ENCODE measurements at places on chromosomes 16 and 17.
A peak's percentile ranks its signal among the peaks of the same experiment; 100 is the strongest.

GRCh38 chr16:84917492-84917891 lies 93.8 kb downstream of the ZDHHC7 start:
- no peak for DNase-seq

DNA sequence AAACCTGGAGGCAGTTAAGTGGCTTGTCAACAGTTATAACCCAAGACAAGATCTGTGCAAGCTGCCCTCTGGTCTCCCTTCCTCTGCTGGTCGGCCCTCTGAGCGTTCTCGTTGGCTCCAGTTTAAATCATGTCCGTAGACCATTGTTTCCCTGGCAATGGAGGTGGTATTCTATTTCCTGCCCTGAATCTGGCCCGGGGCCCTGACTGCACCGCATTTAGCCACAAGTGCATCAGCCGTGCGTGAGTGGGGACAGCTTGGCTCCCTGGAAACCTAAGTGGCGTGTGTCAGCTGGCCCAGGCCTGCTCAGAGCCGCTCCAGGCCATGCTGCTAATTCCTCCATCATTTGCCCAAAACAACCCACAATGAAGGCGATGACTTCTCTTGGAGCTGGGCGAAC lies 15.0 kb upstream of the MYLK3 start:
- no peak for DNase-seq

GRCh38 chr17:44400226-44400847 lies 10.9 kb upstream of the ITGA2B start:
- DNase-seq = no peak

- no peak for DNase-seq
Measured at GRCh38 chr17:28225271-28225670, 93.7 kb upstream of the TMEM97 start.

- no peak for DNase-seq
Measured at GRCh38 chr17:44961921-44962350, 6.2 kb downstream of the C1QL1 start.

GRCh38 chr17:82922646-82923045 lies 82.8 kb upstream of the ZNF750 start:
- DNase-seq = no peak

- peak; percentile 90 for DNase-seq
Measured at GRCh38 chr17:47720754-47721533, 12.1 kb upstream of the TBX21 start.

DNA sequence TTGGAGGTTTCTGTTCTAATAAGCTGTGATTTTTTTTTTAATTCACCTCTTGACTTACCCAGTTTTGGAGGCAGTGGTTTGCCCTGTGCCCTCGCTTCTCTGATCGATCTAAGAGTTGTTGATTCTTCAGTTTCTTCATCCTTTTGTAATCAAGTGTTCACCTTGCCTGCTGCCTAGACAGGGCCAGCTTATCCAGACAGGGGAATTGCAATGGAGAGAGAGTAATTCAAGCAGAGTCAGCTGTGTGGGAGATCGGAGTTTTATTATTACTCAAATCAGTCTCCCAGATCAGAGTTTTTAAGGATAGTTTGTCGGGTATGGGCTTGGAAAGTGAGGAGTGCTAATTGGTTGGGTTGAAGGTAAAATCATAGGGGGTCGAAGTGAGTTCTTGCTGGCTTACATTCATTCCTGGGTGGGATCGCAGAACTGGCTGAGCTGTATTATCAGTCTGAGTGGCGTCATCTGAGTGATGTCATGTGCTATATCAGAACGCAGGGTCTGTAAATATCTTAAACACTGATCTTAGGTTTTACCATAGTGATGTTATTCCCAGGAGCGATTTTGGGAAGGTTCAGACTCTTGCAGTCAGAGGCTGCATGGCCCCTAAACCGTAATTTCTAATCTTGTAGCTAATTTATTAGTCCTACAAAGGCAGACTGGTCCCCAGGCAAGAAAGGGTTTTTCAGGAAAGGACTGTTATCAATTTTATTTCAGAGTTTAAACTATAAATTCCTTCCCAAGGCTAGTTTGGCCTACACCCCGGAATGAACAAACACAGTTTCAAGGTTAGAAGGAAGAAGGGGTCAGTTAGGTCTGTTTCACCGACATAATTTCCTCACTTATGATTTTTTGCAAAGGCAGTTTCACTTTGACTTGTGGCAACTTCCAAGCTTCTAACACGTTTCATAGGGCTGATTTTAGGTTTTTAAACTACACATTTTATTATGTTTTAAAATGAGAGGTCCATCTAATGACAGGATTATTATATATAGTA lies 21.5 kb upstream of the KCNJ16 start:
- no peak for DNase-seq

DNA sequence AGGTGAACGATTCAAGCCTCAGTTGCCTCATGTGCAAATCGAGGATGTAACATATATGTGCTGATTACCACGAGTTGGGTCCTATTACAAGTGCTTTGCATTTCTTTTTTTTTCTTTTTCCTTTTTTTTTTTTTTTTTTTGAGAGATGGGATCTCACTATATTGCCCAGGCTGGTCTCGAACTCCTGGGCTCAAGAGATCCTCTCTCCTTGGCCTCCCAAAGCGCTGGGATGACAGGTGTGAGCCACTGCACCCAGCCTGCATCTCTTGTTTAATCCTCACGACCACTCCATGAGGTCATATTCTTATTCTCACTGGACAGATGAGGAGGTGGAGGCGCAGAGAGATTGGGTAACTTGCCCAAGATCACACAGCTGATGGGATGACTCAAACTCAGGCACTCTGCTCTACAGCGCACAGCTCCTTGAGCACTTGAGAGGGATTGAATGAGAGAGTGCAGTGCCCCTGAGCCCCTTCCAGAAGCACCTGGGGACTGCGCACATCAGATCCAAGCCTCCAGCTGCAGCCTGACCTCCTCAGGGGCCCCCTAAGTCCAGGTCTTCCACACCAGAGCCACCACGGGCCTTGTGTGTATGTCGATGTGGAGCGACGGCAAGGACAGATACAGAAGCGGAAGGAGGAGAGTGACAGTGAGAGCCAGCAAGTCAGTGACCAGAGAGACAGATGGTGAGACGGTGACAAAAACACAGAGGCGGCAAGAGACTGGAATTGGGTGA lies 4.9 kb downstream of the STX1B start:
- DNase-seq = no peak

DNA sequence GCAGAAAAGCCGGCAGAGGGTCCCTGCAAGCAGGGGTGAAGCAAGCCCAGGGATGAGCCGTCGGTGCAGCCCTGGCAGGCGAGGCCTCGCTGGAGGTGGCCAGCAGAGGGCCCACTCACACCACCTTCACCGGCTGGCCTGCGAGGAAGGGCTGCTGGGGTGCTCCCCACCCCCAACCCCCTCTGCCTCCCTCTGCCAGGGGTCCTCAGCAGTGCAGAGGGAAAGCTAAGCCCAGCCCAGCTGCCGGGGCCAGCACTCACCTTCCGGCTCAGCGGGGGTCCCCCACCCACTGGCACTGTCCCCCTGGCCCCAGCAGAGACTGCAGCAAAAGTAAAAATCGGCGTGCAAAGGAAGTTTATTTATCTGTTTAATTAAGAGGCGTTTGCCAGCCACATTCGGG lies 113.4 kb downstream of the ENGASE start:
- no peak for DNase-seq

- DNase-seq = peak; percentile 95
Measured at GRCh38 chr17:5191541-5192417, at the start of gene ZNF594. ZNF594 (minus strand) TSS chr17:5191868; CDS start chr17:5184256, 7,612 bp downstream.

- no peak for DNase-seq
Measured at GRCh38 chr16:21610006-21610544, 10.7 kb downstream of the METTL9 start.

- peak; percentile 36 for DNase-seq
Measured at GRCh38 chr16:1678500-1679098, 520 bp downstream of the JPT2 start.

GRCh38 chr17:42706732-42707131 lies 24.4 kb downstream of the CNTNAP1 start:
- no peak for DNase-seq

DNA sequence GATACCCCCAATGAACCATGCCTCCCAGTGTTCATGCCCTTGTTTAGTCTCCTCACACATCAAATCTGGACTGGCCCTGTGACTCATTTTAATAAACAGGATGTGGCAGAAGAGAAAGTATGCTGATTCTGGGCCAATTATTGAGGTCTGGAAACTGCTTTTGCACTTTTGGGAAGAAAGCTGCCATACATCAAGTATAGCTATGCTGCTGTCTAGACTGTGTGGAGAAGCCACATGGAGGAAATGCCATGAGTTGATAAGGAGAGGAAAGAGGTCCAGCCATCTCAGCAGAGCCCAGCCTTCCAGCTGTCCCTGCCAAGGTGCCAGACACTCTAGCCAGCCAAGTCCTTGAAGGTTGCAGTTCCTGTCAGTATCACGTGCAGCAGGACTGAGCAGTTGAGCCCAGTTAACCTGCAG lies 16.7 kb downstream of the RPRML start:
- DNase-seq = no peak

- DNase-seq = no peak
Measured at GRCh38 chr17:77359236-77359635, 218.5 kb downstream of the SEC14L1 start.

DNA sequence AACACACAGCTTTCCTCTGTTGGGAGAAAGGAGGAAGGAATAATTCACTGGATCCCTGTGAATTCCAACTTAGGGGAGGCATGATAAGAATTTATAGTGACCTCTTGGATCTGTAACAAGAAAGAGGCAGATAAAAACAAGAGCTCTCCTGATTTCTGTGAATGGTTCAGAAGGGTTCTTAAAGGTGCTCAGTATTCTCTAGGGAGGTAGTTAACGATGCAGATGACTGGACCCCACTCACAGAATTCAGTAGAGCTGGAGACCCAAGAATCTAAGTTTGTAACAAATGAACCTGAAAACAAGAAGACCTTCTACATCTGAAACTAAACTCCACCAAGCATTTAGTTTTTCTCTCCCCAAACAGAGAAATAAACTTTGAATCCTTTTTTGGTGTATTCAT lies 8.6 kb downstream of the ZNRF1 start:
- no peak for DNase-seq

GRCh38 chr16:27700304-27700995 lies 150.5 kb downstream of the KATNIP start:
- DNase-seq = no peak

GRCh38 chr16:15705064-15705565 lies 55.1 kb downstream of the NDE1 start:
- no peak for DNase-seq

DNA sequence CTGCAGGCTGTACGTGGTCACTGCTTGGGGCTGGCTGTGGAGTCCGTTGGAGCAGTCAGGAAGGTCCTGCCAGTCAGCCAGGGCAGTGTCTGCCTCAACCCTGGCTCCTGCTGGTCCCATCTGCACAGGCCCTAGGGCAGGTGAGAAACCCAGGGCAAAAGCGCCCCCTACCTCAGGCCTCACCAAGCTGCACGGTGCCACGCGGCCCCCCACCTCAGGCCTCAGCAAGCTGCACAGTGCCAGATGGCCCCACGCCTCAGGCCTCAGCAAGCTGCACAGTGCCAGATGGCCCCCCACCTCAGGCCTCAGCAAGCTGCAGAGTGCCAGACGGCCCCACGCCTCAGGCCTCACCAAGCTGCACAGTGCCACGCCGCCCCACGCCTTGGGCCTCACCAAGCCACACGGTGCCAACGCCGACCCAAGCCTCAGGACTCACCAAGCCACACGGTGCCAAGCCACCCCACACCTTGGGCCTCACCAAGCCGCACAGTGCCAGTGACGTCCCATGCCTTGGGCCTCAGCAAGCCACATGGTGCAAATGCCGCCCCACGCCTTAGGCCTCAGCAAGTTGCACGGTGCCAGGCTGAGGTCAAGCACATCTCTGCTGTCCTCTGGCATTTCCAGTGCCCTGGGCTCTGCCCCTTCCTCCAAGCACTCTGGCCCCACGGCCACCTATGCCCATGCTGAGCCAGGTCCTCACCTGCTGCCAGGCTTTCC lies 5.5 kb downstream of the TMEM204 start:
- DNase-seq = no peak

GRCh38 chr16:73544826-73545225 lies 496.9 kb upstream of the ZFHX3 start:
- DNase-seq = no peak

GRCh38 chr17:17990282-17990681 lies 17.6 kb downstream of the DRC3 start:
- DNase-seq = no peak

GRCh38 chr17:29862951-29863350 lies 67.1 kb downstream of the SSH2 start:
- no peak for DNase-seq

DNA sequence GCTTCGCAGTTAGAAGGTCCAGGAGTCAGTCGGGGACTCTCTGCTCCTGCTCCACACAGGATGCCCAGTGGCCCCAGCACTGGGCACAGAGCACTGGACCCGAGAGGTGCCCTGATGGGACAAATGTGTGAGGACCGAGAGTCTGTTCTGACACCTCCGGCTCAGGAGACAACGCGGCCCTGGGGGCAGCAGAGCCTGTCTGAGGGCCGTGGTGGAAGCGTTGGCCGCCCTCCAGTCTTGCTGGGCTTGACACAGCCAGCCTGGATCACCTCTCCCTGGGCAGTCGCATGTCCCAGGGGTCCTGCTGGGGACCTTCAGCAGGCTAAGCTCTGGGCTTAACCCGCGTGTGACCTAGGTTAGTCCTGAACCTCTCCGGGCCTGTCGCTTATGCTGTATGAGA lies 23.1 kb downstream of the LGALS9 start:
- DNase-seq = no peak

GRCh38 chr17:59387351-59388068 lies 56.1 kb downstream of the YPEL2 start:
- no peak for DNase-seq

DNA sequence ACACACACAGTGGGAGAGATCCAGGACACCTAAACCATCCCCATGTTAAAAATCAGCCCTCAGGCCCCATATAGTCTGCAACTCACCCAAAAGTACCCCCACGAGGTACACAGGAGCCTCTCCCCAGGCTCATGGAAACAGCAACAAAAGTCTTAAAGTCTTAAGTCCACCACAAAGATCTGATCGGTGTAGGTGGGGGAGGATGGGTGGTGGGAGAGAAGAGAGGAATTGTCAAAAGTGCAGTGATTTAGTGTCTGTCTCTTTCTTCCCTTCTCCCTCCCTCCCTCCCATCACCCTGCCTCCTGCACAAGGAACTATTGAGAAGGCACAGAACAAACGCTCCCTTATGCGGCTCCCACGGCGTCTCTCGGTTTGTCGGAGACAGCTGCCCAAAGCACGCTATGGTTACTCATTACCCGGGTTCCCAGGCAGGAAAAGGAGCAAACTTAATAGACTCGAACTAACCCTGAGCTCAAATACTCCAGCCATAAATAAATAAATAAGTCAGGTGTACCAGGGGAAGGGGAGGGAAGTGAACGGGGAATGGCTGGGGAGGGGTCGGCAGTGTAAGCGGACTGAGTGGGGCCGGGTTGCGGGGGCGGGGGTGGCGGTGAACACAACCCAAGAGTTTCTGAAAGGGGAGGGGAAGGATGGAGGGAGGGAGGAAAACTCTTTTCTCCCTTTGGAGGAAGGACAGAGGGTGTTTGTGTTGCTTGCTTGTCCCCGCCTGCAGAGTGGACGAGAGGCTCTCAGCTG lies 477.4 kb downstream of the SLC39A11 start:
- DNase-seq = no peak
